ENCODE measurements at places on chromosomes 1 and 21. TPM values are rescaled to one million over a fixed set of nuclear protein-coding genes. Genes with fewer than 3 reads are reported as not detected.

DNA sequence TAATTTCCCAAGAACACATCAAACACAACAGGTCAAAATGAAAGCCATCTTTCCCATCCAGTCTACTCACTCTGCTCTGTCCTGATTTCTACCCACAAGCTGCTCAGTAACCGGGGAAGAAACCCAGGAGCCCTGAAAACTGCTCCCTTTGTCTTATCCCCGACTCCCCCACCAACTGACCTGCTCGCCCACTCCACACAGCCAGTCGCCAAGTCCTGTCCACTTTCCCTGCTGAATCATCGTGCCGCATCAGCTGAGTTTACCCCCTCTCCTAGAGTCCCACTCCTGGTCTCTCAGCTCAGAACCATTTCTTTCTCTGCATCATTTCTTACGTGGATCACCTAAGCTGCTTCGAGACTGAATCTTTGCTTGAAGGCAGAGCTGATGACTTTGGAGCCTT, 11.2 kb upstream of the RCAN1 start:
- no peak overlapping the region for H3K27ac ChIP-seq
- H3K36me3 ChIP-seq = no peaks in the 10 kb centered on the region
- H3K27me3 ChIP-seq = no peaks in the 10 kb centered on the region
- DNase-seq = no peak
- no peaks in the 10 kb centered on the region for H3K4me1 ChIP-seq

- H3K4me1 ChIP-seq = peaks cover 69% of the 10 kb centered on the region
- no peaks in the 10 kb centered on the region for H3K27me3 ChIP-seq
- H3K36me3 ChIP-seq = peaks cover 30% of the 10 kb centered on the region
- no peak overlapping the region for H3K27ac ChIP-seq
These were observed 6.9 kb downstream of the THRAP3 start for GRCh38 chr1:36231191-36231590.

VCAM1 gene
- not detected for total RNA-seq

SERINC2 gene
- 0.15 TPM for total RNA-seq

S100A8 gene
- total RNA-seq = not detected

NUAK2 gene
- 32.5 TPM for total RNA-seq

- no peaks in the 10 kb centered on the region for H3K4me1 ChIP-seq
- DNase-seq = no peak
- H3K36me3 ChIP-seq = no peaks in the 10 kb centered on the region
- H3K27ac ChIP-seq = no peak overlapping the region
- no peak overlapping the region for H3K4me3 ChIP-seq
These were observed 84.2 kb downstream of the SH3GLB1 start for GRCh38 chr1:86788300-86789206.

DNA sequence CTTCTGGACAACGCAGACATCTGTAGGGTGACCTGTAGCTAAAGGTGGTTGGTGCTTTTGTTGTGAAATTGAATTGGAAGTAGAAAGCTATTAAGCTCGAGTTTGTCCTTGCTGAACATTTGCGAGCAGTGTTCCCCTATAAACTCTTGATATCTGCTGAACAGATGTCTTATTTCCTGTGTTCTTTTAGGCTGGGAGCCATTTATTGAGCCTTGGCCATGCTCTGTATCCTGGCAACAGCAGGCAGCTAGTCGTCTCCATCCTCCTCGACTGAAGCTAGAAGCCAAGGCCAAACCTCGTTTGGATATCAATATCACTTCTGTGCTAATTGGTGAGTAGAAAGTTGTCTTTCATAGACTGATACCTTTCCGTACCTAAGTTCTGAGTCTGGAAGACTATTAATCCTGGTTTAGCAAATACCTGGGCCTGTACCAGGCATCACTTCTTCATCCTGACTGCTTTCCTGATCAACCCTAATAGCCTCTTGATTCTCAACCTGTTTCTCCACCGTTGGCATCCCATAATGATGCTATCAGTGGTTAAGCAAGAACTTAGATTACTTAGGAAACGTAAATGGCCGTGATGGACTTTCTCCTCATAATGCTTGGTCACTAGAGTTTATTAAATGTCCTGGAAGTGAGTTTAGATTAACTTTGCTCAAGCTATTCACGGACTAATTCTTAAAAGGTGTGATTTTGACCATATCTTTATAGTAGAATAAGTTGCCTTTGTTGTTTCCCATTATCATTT, 103.4 kb downstream of the VPS13D start:
- peaks cover 58% of the 10 kb centered on the region for H3K36me3 ChIP-seq
- no peak overlapping the region for H3K27ac ChIP-seq
- no peaks in the 10 kb centered on the region for H3K27me3 ChIP-seq
- no peak for DNase-seq
- H3K4me3 ChIP-seq = no peak overlapping the region

GRCh38 chr1:35369922-35370671, 101.6 kb downstream of the ZMYM4 start:
- H3K4me3 ChIP-seq = no peak overlapping the region
- no peak for DNase-seq
- H3K4me1 ChIP-seq = no peaks in the 10 kb centered on the region
- no peak overlapping the region for H3K27ac ChIP-seq
- H3K27me3 ChIP-seq = no peaks in the 10 kb centered on the region

DNA sequence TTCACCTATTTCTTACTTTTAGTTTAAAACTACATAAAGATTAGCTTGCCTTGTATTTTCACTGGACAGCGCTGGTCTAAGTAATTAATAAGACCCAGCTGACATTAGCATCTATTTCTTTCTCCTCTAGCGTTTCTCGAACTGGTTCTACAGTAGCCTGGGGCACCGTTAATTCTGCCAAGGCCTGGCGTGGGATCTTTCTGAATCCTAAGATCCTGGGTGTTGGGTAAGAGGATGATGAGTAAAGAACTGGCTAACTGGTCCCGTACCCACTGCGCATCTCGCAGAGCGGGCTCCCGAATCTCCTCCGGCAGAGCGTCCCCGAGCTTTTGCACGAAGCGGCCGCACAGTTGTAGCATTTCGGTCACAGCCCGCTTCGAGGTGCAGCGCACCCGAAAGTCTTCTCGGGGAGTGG, 309 bp downstream of the NSL1 start:
- no peaks in the 10 kb centered on the region for H3K36me3 ChIP-seq
- no peaks in the 10 kb centered on the region for H3K27me3 ChIP-seq
- peak overlapping the region; percentile 96 for H3K4me3 ChIP-seq
- H3K27ac ChIP-seq = peak overlapping the region; percentile 82

DNA sequence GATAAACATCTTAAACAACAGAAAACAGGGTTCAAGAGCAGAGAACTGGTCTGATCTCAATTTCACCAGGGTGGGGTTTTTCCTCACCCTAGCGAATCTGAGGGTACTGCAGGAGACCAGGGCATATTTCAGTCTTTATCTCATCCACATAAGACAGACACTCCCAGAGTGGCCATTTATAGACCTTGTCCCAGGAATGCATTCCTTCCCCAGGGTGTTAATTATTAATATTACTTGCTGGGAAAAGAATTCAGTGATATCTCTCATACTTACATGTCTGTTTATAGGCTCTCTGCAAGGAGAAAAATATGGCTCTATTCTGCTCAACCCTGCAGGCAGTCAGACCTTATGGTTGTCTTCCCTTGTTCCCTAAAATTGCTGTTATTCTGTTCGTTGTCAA, 84.1 kb downstream of the LYPLAL1 start:
- no peak overlapping the region for H3K27ac ChIP-seq
- H3K27me3 ChIP-seq = no peaks in the 10 kb centered on the region
- H3K4me3 ChIP-seq = no peak overlapping the region
- H3K4me1 ChIP-seq = no peaks in the 10 kb centered on the region
- no peak for DNase-seq

DNA sequence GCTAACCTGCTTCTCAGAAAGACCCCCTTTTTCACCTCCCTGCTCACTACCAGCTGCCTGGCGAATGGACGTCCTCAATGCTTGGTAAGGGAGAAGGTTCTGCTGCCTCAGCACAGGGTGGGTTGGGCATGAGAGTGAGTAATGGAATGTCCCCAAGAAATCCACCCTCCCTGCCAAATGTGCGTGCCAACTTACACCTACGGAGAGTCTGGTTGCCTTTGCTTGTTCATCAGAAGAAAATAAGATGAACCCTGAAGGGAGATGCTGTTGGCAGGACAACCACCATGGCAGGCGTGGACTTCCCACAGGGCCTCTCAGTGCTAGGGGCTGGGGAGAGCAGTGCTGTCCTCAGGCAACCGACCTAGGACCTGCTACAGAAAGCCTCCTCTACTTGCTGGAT, 106.0 kb downstream of the XCL2 start:
- peaks cover 32% of the 10 kb centered on the region for H3K4me1 ChIP-seq
- no peak overlapping the region for H3K4me3 ChIP-seq
- no peak for DNase-seq
- no peak overlapping the region for H3K27ac ChIP-seq

NPPA gene
- total RNA-seq = not detected

- no peaks in the 10 kb centered on the region for H3K36me3 ChIP-seq
- no peaks in the 10 kb centered on the region for H3K27me3 ChIP-seq
- DNase-seq = no peak
- no peak overlapping the region for H3K27ac ChIP-seq
- peaks cover 4% of the 10 kb centered on the region for H3K4me1 ChIP-seq
- no peak overlapping the region for H3K4me3 ChIP-seq
These were observed 57.5 kb upstream of the EPS8L3 start for GRCh38 chr1:109821221-109821669.

GPBP1L1 gene
- 175 TPM for total RNA-seq

- DNase-seq = no peak
- no peak overlapping the region for H3K27ac ChIP-seq
- no peaks in the 10 kb centered on the region for H3K36me3 ChIP-seq
- H3K27me3 ChIP-seq = no peaks in the 10 kb centered on the region
- H3K4me3 ChIP-seq = no peak overlapping the region
These were observed 106.4 kb downstream of the KAZN start for GRCh38 chr1:14704846-14705245.

CLIC6 gene
- total RNA-seq = 0.30 TPM

GRCh38 chr1:205630241-205630640, 1.6 kb downstream of the ELK4 start:
- no peaks in the 10 kb centered on the region for H3K27me3 ChIP-seq
- peaks cover 59% of the 10 kb centered on the region for H3K4me1 ChIP-seq
- H3K4me3 ChIP-seq = peak overlapping the region; percentile 72
- H3K27ac ChIP-seq = peak overlapping the region; percentile 83
- DNase-seq = no peak

OR2L5 gene
- total RNA-seq = 0.23 TPM

- no peak for DNase-seq
- no peak overlapping the region for H3K27ac ChIP-seq
- peaks cover 8% of the 10 kb centered on the region for H3K4me1 ChIP-seq
- H3K36me3 ChIP-seq = no peaks in the 10 kb centered on the region
- no peaks in the 10 kb centered on the region for H3K27me3 ChIP-seq
These were observed 112.6 kb upstream of the ADAR start for GRCh38 chr1:154720328-154721297.

DNA sequence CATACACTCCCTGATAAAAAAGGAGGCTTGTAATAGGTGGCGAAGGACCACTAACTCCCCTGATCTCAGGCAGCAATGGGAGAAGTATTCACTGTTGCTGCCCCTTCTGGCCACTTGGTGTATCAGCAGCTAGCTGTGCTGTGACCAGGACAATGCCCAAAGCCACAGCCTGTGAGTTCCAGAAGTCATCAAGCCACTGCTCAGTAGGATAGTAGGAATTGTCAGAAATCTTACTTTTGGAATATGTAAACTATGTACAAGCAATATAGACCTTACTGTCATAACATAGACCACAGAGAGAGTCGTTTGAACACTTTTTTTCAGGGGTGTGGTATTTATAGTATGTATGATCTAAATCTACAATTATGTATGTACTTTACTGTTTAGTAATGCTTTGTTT, 248.3 kb upstream of the CAMK1G start:
- no peaks in the 10 kb centered on the region for H3K4me1 ChIP-seq
- no peaks in the 10 kb centered on the region for H3K36me3 ChIP-seq
- DNase-seq = no peak
- no peak overlapping the region for H3K27ac ChIP-seq
- H3K4me3 ChIP-seq = no peak overlapping the region
- no peaks in the 10 kb centered on the region for H3K27me3 ChIP-seq

KRTAP13-2 gene
- not detected for total RNA-seq

DNA sequence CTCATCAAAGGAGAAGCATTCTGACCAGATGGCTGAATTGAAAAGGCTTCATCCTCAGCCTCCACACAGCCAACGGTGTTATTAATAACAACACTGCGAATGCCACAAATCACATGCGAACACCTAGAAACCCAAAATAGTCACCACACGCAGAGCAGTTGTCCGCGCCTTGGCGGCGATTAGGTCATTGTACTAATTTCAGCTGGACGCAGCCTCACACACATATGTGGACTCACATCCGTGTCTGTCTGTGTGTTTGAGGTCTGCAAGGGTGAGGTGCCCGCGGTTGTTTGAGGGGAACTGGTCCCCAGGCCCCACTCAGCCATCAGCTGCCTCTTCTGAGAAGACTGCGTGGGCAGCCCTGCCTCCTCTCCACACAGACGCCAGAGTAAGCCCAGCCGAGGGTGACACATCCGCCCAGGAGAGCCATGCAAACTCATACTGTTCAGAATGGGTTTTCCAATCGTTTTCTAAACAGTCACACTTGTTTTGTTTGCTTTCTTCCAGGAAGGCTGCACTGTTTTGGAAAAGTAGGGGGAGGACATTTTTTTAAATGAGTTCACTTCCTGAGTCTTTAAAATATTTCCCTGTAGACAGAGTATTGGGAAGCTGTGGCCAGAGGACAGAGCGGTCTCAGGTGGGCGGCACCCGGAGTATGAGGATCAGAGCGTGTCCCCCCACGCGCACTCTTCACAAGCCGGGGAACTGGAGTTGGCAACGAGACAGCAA, 53.4 kb downstream of the TOMM20 start:
- H3K36me3 ChIP-seq = no peaks in the 10 kb centered on the region
- H3K27ac ChIP-seq = peak overlapping the region; percentile 1
- peaks cover 25% of the 10 kb centered on the region for H3K4me1 ChIP-seq
- no peak overlapping the region for H3K4me3 ChIP-seq
- no peaks in the 10 kb centered on the region for H3K27me3 ChIP-seq

DNA sequence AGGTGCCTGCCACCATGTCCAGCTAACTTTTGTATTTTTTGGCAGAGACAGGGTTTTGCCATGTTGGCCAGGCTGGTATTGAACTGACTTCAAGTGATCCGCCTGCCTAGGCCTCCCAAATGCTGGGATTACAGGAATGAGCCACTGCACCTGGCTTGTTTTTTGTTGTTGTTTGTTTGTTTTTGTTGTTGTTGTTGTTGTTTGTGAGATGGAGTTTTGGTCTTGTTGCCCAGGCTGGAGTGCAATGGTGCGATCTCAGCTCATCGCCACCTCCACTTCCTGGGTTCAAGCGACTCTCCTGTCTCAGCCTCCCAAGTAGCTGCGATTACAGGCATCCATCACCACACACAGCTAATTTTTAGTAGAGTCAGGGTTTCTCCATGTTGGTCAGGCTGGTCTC, 7.1 kb upstream of the L1TD1 start:
- no peaks in the 10 kb centered on the region for H3K27me3 ChIP-seq
- no peak overlapping the region for H3K4me3 ChIP-seq
- no peak for DNase-seq
- H3K36me3 ChIP-seq = no peaks in the 10 kb centered on the region

GRCh38 chr1:22796642-22797041, 86.0 kb downstream of the EPHB2 start:
- H3K27ac ChIP-seq = no peak overlapping the region
- DNase-seq = no peak
- H3K4me1 ChIP-seq = no peaks in the 10 kb centered on the region
- no peak overlapping the region for H3K4me3 ChIP-seq
